ENCODE measurements at places on chromosomes 11 and 22.

- no peak for DNase-seq
These were observed 1.4 kb downstream of the TRIM34 start for GRCh38 chr11:5626196-5626595.

- DNase-seq, result no peak
These were observed 477 bp downstream of the DPAGT1 start for GRCh38 chr11:119100994-119101758.

DNA sequence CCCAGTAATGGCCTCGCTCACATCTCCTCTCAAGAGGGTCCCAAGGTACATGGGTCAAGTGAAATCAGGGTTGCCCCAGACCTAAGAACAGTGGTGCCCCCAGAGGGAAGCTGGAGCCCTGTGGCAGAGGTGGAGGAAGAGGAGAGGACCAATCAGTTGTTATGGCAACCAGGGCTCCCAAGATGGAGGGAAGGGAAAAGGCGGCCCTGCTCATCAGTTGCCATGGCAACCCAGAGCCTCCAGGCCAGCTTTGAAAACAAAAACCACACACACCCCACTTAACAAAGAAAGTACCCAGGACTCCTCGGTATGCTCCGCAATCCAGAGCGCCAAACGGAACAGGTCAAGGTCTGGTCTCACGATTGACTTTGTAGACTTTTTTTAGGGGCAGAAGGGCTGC is 53.5 kb upstream of the SLC35C1 start:
- no peak for DNase-seq

- DNase-seq, result no peak
These were observed 1.5 kb downstream of the OR9G1 start for GRCh38 chr11:56700242-56700913.

DNA sequence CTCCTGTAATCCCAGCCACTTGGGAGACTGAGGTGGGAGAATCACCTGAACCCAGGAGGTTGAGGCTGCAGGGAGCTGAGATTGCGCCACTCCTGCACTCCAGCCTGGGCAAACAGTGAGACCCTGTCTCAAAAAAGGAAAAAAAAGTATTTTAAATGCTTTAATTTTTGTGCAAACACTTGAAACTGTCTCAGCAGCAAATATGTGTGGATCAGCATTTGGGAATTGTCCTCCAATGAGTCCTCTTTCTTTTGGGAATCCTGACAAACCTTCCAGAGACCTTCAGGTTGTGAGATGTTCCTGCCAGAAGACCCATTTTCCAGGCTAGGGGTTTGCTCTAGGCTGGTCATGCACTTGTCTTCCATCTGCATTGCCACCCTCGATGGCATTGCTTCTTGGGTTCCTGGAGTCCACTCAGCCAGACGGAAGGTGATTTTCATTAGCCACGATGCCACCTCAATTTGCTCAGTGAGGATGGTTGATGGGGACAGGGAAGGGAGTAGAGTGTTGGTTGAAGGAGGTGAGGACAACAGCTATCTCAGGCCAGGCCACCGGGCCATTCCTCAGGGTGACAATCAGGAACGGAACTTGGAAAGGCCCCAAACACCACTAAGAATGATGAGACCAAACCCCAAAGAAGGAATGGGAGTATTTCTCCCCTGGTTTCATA is 55.4 kb downstream of the ST14 start:
- DNase-seq, result no peak

GRCh38 chr11:102391549-102392237 is 44.7 kb downstream of the BIRC2 start:
- DNase-seq, result no peak

- no peak for DNase-seq
These were observed 34.8 kb downstream of the CD82 start for GRCh38 chr11:44600261-44600660.

DNA sequence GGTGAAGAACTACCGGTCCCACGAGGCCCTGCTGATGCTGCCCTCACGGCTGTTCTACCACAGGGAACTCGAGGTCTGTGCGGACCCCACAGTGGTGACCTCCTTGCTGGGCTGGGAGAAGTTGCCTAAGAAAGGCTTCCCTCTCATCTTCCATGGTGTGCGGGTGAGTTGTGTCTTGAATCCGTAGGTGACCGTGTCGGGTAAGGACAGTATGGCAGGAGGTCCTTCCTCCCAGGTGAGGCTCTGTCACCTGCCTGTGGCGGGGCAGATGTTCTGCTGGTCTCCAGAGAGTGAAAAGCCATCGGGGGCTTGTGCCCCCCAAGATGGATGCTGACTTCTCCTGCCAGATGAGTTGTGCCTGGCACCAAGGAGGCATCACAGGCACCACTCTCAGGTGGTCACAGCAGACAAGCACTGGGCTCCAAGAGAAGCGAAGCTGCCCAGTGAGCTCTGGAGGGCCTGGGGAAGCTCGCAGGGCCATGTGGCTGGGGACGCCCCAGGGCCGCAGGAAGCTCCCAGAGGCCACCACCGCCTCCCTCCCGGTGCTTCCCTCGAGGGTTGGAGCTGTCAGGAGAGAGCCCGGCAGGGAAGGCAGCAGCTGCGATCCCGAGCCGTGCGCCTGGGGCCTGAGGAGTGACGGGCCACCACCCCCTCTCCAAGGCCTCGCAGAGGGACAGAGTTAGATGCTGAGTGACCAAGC is 17.3 kb upstream of the PANX2 start:
- DNase-seq, result no peak

GRCh38 chr22:36332623-36333332 is 55.0 kb downstream of the MYH9 start:
- DNase-seq, result peak; percentile 69

DNA sequence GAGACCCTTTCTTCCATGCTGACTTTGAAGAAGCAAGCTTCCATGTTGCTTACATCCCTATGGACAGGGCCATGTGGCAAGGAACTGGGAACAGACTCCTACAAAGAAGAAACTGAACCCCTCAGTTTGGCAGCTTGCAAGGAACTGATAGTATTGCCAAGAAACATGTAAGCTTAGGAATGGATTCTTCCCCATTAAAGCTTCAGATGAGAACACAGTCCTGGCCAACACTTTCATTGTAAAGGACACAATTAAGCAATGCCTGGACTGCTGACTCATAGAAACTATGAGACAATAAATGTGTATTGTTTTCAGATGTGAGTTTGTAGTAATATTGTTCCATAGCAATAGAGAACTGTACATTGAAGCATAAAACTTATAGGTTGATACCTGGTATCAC is 82.4 kb downstream of the AASDHPPT start:
- no peak for DNase-seq

GRCh38 chr11:75380716-75381420 is 18.4 kb upstream of the RPS3 start:
- DNase-seq, result no peak

DNA sequence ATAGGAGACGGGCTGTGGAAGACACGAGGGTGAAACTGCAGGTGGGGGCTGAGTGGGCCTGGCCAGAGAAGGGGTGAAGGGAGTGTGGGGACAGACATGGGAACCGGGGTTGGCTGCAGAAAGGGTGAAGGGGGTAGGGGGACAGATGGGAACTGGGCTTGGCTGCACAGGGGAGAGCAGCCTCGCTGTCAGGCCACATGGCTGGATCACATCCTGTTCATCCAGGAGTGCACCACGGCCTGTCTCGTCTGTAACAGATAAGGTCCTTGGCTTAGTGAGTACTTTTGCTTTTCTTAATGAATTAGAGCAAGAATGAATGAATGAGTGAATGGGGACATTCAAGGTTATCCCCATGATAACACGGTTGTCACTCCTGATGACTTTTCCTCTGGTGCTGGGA is 13.5 kb downstream of the FBLN1 start:
- DNase-seq, result no peak

DNA sequence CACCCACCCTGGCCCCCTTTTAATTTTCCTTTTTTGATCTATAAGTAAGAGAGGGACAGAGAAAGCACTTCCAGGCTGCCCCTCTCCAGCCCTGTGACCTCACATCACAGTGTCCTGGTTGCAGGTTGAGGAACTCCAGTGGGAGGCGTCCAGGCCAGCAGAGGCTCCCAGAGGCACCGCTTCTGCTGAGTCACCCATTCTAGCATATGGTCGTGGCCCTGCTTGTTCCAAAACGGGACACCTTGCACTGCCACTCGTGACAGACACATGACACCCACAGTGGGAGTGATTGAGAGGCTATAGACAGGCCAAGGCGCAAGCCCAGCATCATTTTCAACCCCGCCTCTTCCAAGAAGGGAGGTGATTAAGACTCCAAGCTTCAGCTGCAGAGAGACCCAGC is 16.0 kb upstream of the TMPRSS4 start:
- DNase-seq, result no peak
